ENCODE measurements at places on chromosomes 7 and 10.

GRCh38 chr10:70542565-70542938, 60.0 kb downstream of the PRF1 start:
- DNase-seq = no peak

DNA sequence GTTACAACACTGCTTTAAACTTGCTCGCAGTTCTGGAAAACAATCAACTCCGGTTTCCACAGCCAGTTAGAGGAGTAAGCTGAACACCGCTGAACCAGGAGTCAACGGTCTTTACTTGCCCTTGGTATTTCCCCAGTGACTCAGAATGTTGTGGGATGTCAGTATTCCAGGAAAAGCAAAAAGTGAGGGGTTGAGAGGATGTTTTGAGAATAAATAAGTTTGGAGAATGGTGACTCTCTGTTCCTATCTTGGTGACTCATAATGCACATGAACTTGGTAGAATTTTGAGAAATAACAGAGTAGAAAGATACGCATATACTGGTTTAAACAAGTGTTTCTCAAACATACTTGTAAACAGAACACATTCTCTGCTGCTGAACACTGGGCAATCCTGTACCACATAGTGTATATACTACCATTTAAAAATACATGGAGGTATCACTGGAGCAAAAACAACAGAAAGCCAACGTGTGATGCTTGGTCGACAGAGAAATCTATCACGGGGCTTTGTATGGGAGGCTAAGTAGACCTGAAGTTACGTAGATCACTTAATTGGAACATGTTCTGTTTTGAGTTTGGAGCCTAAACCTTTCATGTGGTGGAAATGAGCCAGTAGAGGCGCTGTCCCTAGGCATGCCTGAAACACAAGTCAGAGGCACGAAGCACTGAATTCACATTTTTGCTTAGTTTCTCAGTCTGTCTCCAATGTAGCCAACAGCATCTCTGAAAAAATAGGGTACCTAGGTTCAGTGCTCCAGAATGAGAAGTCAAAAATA, 534.3 kb downstream of the PARD3 start:
- peak; percentile 96 for DNase-seq

DNA sequence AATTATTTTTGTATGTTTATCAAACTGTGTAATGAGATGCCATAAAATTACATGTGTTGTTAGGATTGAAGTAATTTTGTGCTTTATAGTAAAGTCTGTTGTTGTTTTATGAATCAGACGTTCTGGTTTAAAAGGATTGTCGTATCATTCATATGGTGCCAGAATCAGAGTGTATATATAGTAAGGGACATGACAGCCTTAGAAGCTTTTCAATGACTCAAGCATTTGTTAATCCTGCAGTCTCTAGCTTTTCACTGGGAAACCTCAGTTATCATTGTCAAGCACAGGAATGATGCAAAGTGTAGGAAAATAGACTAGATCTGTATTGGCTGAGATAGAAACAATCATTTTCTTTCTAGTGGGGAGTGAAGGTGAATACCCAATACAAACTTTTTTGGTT, 57.5 kb downstream of the TRRAP start:
- peak; percentile 34 for DNase-seq

- no peak for DNase-seq
Measured at GRCh38 chr7:77532247-77532646, 4.8 kb upstream of the PTPN12 start.

GRCh38 chr10:33155720-33156638, 178.5 kb downstream of the NRP1 start:
- peak; percentile 82 for DNase-seq

- DNase-seq = no peak
Measured at GRCh38 chr7:23811540-23811939, 101.5 kb downstream of the STK31 start.

DNA sequence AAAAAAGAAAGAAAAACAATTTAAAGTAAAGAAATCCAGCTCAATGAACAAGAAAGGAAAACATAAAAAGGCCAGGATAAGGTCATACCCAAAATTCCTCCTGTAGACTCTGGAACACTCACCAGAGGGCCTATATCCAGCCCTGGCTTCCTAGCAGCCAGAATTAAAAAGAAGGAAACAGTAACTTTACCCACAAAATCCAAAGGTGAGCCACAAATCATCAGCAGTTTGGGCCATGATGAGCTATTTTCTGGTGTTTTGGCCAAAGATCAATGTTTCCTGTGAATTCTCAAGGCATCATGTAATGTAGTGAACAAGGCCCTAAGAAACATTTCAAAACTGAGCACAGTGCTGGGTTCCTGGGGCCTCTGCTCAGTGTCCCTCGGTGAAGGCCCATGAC, 87.8 kb downstream of the LARP4B start:
- DNase-seq = peak; percentile 15

- peak; percentile 68 for DNase-seq
Measured at GRCh38 chr10:28906934-28907333, 229.6 kb downstream of the BAMBI start.

DNA sequence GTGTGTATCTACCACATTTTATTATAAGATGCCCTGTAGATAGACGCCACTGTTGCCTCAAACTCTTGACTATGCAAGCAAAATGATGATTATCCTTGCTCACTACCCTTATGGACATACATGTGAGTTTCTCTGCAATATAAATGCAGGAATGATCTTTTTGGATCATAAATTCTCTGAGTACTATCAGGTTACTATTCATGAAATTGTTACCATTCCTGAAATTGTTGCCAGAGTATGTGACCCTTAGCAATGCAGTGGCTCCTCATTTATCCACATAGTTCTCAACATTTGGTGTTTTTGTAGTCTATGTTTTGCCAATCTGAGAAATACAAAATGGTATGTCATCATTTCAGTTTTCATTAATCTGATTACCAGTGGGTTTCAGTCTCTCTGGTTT, 166.2 kb upstream of the FAM3C start:
- peak; percentile 71 for DNase-seq

DNA sequence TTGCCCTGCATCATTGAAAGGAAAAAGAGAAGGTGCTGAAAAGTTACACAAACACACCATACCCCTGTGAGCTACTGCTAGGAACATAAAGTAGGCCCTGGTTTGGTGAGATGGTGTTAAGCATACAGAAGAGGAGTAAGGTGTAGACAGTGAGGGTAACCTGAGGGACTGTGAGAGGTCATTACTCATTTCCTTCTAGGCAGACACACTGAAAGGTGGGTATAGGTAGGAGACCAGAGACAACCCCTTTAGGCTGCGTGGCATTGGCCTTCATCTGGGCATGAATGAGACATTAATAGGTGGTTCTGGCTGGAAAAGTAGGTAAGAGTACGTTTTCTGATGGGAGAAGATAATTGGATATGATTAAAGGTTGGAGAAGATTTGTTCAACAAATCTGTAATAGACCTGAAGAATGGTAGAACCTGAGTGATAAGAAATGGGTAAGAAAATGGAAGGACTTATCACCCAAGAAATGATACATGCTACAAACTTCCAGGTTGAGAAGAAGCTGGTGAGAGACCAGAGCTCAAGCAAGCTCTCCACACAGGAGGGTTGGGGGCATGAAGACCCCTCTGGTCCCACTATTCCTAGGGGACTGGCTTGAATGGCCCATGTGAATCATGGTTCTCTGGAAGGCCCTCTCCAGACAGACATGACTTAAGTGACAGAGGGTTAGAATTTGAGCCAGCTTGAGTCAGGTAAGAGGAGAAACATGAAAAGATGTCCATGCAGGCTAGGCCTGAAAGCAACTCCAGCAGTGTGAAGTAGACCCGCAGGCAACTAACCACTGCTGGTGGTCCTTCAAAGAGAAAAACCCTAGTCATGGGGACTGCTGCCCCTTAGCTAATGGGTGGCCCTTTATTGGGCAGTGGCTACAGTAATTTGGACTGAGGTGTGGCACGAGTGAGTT, 3.8 kb downstream of the COMTD1 start:
- no peak for DNase-seq

DNA sequence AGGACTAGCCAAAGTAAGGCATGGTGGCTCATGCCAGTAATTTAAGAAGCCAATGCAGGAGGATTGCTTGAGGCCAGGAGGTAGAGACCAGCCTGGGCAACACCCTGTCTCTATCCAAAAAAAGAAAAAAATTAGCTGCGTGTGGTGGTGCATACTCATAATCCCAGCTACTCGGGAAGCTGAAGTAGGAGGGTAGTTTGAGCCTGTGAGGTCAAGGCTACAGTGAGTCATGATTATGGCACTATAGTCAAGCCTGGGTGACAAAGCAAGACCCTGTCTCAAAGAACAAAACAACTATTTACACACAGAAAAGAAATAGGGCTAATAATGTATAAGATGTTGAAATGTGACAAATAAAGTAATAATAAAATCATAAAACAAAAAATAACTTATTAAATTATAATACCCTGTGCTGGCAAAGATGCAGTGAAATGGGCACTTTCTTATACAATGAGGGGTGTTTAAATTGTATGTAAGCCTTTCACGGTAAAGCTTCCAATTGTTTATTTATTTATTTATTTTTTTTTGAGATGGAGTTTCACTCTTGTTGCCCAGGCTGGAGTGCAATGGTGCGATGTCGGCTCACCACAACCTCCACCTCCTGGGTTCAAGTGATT, 175.2 kb downstream of the TPST1 start:
- no peak for DNase-seq

- DNase-seq = peak; percentile 51
Measured at GRCh38 chr10:35639728-35640401, 2.2 kb downstream of the FZD8 start.

DNA sequence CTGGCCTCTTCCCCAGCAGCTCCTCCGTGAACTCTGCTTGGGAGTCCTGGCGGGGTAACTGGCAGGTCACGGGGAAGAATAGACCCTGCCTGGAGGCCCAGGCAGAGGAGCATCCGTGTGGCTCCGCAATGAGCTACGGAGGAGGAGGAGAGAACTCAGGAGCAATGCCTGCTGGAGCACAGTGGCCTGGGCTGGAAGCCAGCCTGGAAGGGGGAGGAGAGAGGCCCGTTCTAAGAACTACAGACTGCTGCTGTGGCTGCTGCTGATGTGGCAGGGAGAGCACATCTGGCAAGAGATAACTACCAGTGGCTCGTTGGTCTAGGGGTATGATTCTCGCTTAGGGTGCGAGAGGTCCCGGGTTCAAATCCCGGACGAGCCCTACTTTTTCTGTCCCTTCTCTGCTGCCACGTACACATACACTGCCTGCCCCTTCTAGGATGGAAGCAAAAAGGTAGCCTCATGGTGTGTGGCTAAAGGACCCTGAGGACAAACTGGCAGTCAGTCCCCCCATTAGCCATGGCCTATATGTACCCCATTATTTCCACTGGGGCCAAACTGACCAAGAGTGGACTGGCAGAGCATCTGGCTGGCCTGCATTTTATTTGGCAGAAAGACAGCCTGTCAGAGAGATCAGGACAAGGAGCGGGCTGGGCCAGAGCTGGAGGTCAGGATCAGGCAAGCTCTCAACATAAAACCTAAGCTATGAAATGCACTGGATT, 7.7 kb upstream of the OPN1SW start:
- DNase-seq = peak; percentile 90

DNA sequence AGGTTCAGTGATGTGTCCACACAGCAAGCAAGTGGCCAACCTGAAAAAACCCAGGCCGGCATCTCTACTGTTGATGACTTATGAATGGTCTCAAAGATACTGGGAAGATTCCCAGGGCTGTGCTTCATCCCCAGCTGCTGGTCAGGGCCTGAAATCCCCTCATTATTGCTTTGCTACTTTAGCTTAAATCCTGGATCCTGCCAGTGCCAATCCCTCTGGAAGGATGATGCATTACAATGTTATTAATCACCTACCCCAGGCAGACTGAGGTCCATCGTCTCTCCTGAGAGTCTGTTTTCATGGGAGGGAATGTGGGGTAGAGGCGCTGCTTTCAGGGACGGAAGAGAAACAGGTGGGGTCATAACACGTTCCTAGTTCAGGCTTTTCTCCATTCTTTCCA, 371.6 kb downstream of the RPS24 start:
- peak; percentile 28 for DNase-seq

GRCh38 chr10:132138133-132138532, 48.6 kb upstream of the DPYSL4 start:
- DNase-seq = no peak

DNA sequence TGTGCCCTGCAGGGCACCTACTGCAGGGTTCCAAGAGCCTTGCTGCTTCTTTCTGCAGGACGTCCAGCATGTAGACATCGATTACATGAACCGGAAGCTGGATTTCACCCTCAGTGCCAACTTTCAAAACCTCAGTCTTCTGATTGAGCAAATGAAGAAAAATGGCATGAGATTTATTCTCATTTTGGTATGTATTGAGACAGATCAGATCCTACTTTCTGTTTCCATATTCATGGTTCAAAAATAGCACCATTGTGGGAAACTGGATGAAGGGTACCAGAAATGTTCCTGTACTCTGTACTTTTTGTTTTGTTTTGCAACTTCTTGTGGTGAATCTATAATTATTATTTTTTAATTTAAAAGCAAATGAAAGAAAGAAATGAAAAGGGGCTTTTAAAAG, 64.1 kb downstream of the MGAM2 start:
- no peak for DNase-seq

GRCh38 chr10:27535317-27535716, 31.2 kb downstream of the RAB18 start:
- no peak for DNase-seq

DNA sequence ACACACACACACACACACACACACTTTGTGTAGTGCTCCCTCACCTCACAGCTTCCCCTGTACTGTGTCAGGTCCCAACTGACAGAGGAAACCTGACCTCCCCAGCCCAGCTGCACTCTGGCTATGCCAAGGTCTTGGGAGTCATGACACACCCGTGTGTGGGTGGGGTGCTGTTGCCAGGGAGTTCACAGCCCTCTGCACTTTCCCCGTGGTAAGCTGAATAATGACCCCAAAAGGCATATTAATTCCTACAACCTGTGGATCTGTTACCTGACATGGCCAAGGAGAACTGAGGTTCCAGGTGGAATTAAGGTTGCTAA, 8.9 kb upstream of the NANOS1 start:
- DNase-seq = no peak

GRCh38 chr7:35908331-35909216, 107.7 kb downstream of the SEPTIN7 start:
- no peak for DNase-seq

DNA sequence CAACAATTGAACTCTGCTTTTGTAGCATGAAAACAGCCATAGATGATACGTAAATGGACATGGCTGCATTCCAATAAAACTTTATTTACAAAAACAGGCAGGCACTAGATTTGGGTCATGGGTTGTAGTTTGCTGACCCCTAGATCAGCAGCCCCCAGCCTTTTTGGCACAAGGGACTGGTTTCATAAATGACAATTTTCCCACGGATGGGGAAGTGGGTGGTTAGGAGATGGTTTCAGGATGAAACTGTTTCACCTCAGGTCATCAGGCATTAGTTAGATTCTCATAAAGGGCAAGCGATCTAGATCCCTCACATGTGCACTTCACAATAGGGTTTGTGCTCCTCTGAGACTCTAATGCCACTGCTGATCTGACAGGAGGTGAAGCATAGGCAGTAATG, 16.5 kb upstream of the ANK3 start:
- DNase-seq = no peak

GRCh38 chr7:123639631-123640030, 16.0 kb upstream of the LMOD2 start:
- DNase-seq = no peak

DNA sequence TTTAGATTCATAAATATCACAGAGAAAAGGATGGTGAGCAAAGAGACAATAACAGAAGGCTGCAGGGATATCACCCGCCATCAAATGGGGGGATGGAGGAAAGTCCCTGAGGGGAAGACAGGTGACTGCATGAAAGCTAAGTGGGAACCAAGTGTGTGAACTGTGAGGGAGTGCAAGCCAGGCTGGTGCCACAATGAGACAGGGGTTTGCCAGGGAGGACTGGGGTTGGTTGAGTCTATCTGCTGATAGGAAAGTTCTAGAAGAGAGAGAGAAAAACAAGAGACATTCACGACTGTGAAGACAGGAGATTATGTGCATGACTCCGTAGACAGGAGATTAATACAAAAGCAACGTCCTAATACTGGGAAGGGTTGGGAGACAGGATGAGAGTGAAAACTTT, 376.4 kb downstream of the PARD3 start:
- no peak for DNase-seq

All from fibroblast of skin of right biceps (primary cell).